ENCODE measurements at places on chromosomes 3 and 15. TPM values are rescaled to one million over a fixed set of nuclear protein-coding genes. Genes with fewer than 3 reads are reported as not detected.

Gene GPR27
- total RNA-seq: 9.4 TPM

GRCh38 chr15:29611057-29611456 is 211.2 kb downstream of the TJP1 start:
- DNase-seq: no peak

GRCh38 chr15:35362195-35362829 is 183.7 kb downstream of the DPH6 start:
- no peak for DNase-seq

Gene TRH
- 0.36 TPM for total RNA-seq

Gene SNTN
- not detected for total RNA-seq

Gene CATSPER2
- total RNA-seq: 2.8 TPM

Gene TOPBP1
- total RNA-seq: 58.8 TPM

GRCh38 chr15:41487802-41488201 is 5.9 kb upstream of the ITPKA start:
- DNase-seq: no peak

DNA sequence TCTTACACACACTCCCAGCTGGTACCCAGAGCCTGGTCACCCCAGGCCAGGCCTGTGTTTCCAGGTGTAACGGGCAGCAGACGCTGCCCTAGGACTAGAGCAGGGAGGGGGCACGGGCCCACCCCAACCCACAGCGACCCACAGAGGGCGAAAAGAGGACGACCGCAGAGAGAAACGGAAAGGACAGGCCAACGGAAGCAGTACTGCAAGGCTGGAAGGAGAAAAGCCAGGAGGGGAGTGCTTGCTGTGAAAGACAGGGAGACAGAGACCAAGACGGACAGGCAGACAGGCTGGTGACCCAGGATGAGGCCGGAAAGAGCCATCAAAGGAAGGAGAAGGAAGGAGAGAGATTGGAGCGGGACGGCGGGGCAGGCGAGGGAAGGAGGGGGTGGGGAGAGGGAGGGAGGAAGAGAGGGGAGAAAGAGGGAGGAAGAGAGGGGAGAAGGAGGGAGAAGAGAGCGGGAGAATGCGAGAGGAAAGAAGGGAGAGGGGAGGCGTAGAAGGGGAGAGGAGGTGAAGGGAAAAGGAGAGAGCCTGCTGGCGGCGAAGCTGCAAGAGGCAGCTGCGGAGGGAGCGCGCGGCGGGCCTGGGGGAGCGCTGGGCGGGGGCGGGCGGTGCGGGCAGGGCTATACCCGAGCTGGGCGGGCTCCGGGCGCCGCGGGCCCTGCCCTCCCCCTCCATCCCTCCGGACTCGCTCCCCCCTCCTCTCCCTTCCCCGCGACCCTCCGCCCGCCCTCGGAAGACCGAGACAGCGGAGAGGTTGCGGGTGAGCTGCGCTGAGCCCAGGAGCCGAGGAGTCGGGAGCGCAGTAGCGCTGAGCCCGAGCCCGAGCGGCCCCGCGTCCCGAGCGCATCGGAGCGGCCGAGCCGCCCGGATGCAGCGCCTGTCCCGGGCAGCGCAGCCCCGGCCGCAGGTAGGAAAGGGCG is at the start of gene SLC6A1:
TSS of gene SLC6A1 (plus strand) at position 732 of the 926 bp plus-strand sequence. CDS start 24,464 bp downstream, outside the sequence.
- DNase-seq: no peak

- DNase-seq: no peak
These were observed 124.4 kb upstream of the LIPC start for GRCh38 chr15:58307313-58307961.

DNA sequence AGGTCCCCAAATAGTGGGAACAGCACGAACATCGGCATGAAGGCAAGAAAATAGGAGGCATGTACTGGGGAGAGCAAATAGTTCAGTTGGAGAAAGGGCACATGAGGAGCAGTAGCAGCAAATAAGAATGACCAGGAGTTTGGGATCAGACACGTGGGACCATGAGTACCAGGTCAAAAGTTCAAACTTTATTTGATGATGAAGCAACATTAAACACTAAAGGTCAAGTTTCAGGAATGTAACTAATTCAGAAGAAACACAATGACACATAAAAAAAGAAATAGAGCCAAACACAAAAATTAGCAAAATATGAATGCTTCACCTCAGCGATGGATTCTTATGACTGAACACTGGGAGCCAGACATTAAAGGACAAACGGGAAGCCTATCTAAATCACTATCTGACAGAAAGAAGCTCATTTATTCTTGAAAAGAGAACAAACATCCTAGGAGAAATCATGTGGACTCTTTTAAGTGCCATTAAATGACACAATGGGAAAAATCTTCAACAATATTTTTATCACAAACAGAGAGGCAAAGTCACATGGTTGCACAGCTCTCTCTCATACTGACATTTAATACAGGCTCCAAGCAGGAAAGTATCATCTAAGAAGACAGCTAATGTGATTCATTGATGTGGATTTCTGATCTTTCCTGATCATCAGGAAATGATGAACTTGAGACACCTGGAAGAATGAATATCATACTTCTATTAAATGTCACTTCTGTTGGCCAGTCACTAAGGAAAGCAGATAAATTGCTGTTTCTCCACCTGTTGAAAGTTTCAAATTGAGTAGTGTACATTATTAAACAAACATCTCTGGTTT is 216.9 kb upstream of the THBS1 start:
- DNase-seq: no peak

Gene CD86
- not detected for total RNA-seq

Gene CPB1
- not detected for total RNA-seq

- no peak for DNase-seq
These were observed 548.8 kb upstream of the MDFIC2 start for GRCh38 chr3:70861234-70861633.

Gene DNAH12
- 0.09 TPM for total RNA-seq

Gene COL6A5
- total RNA-seq: not detected

- DNase-seq: no peak
These were observed 304.0 kb downstream of the SHQ1 start for GRCh38 chr3:72544239-72544638.

- no peak for DNase-seq
These were observed 77.3 kb upstream of the MAGI1 start for GRCh38 chr3:66115858-66116654.

GRCh38 chr15:60154764-60155325 is 150.7 kb downstream of the FOXB1 start:
- no peak for DNase-seq

DNA sequence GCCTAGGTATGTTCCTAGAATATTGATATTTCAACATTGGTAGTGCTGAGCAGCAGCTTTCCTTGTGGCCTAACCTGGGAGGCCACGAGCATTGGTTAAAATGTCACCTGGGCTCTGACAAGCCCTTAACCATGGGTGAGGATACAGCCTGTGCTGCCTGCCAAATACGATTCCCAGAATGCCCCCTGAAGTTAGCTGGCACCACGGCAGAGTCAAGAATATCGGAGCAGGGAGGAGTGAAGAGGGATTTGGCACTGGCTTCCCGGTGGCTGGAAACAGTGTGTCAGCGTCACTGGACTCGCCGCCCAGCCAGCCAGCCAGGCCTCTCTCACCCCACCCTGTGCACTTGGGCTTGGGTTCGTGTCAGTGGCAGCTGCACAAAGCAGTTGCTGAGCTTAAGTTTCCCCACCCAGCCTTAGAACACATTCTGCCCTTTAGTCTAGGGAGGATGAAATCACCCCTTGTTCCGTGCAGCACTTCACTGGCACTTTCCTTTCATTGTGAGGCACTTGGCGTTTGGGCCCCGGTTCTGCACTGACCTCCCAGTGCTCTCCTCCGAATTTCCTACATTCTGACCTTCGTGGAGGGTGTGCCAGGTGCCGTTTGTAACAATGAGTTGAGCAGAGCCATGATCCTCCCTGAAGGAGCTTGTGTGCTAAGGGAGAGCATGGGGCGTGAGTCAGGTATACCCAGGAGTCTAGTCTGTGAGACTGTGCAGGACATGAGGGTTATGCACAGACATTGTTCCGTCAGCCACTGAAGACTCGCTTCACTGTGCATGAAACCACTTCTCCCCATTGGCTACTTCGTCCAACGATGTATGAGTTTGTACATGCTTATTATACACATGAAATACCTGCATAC is 152.8 kb upstream of the BHLHE40 start:
- DNase-seq: no peak

- DNase-seq: no peak
These were observed 9.2 kb downstream of the ALCAM start for GRCh38 chr3:105375750-105376511.

DNA sequence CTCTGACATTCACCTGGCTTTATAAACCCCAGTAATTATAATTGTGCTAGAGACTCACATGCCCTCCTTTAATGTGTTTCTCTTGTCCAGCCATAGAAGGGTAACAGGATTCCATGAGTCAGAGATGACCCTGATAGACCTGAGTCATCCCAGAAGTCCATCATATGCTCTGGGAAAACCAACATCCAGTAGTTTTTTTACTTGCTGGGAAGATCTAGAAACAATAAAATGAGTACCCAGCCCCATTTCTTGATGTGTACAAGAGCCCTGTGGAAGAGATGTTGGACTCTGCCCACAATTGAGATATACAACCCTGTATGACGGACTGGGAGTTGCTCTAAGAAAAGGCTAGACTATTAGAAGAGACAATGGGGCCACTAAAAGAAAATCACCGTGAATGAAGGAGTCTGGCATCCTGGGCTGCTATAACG is 22.4 kb upstream of the THUMPD3 start:
- no peak for DNase-seq

DNA sequence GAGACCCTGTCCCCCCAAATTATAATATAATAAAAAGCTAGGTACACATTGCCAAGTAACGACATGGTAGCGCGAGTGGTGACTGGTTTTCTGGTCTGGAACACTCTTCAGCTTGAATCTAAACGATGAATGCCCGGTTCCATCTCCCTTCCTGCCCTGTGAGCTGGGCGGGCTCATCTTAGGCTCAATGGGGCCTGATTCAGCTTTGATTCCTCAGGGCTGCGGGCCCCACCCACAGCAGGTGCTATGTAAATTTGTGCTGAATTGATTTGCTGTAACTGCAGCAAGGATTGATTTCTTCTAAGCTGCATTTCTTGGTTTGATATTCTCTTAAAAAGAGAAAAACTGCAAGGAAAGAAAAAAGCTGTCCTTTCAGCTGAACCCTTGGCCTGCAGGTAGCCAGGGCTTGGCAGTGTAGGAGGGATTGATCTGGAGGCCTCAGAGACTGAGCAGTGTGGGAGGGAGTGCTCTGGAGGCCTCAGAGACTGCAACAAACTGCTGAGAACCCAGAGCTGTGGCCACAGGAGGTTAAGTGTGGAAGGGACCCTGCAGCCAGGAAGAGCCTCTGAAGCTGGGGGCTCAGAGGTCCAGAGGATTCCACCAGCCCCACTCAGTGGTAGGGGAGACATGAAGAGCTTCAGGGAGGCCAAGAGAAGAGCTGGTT is 231.6 kb downstream of the XXYLT1 start:
- no peak for DNase-seq

- no peak for DNase-seq
These were observed 468.3 kb upstream of the CBLB start for GRCh38 chr3:106337116-106337515.

Gene PEX5L
- 0.96 TPM for total RNA-seq

DNA sequence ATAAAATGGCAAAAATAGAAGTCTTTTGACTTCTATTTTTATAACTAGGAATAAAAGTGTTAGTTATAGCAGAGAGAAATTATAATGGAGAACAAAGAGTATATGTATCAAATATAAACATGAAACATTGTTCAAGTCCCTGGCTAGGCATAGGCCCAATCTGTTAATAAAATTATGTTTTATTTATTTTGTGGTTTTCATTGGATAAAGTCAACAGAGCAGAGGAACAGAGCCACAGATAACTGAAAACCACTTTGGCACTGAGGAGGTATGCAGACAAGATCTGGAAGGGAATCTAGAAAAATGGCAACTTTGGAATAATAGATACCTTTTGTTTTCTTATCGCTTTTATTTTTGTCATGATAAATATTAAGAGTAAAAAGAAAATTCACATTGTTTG is 50.4 kb upstream of the ICE2 start:
- no peak for DNase-seq

GRCh38 chr3:10373686-10374261 is 52.9 kb upstream of the SEC13 start:
- DNase-seq: no peak

DNA sequence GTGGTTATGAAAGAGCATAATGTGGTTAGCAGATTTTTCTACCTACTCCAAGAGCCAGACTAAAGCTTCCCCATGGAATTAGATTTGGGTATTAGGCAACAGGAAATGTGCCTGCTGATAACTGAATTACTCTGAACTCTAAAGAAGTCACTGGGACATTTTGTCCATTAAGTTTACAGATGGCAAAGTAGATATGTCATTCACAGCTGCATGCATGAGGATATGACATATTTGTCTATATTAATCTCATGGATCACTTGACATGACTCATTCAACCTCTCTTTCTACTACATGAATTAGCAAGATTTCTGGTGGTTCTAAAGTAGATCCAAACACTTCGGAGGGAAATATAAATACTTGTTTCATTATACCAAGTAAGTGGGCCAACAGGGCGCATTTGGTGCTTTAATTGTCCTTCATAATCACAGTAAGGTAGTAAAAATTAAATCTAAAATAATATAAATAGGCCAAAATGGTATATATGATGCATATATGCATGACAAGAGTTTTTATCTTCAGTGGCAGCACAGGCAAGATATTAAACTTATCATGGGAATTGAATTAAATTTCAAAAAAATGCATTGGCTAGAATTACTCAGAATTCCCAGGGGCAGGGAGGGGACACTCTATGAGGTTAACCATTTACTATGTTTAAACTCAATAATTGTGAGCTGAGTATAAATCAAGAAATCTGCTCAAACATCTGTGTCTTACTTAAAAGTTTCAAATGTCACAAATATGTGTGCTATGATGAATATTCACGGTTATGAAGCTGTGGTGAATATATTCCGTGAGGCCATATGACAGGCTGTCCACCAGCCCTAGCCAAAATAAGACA is 365.3 kb upstream of the KCNMB2 start:
- no peak for DNase-seq

- no peak for DNase-seq
These were observed 16.6 kb downstream of the ABI3BP start for GRCh38 chr3:100976611-100977010.

DNA sequence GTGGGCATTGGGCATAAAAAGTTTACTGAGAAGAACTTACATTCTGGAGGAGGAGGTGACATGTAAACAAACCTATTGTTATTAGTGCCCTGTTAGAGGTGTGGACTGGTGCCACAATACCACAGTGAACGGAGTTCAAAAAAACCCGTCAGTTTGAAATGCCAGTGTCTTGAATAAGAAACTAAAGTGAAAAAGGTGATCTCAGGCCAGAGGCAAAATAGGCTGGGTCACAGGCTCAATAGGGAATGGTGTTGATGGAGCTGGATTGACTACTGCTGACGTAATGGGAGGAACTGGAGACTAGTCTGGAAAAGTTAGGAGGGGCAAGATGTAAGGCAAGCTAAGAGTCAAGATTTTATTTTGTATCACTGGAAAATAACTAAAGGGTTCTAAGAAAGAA is 1.6 kb upstream of the DCBLD2 start:
- no peak for DNase-seq

GRCh38 chr15:96020133-96020532 is 310.4 kb upstream of the NR2F2 start:
- no peak for DNase-seq

GRCh38 chr3:120090422-120090821 is 3.8 kb downstream of the GSK3B start:
- no peak for DNase-seq
